GM23248 (cell line): ENCODE measurements at places on chromosomes 6 and 20. TPM values are rescaled to one million over a fixed set of nuclear protein-coding genes. Genes with fewer than 3 reads are reported as not detected.
A peak's percentile ranks its signal among the peaks of the same experiment; 100 is the strongest.

- no peak for DNase-seq
Observed at GRCh38 chr6:120646101-120646500, 688.2 kb downstream of the TBC1D32 start.

Gene SPTLC3
- 1.1 and 5.5 TPM in 2 replicates for total RNA-seq

DNA sequence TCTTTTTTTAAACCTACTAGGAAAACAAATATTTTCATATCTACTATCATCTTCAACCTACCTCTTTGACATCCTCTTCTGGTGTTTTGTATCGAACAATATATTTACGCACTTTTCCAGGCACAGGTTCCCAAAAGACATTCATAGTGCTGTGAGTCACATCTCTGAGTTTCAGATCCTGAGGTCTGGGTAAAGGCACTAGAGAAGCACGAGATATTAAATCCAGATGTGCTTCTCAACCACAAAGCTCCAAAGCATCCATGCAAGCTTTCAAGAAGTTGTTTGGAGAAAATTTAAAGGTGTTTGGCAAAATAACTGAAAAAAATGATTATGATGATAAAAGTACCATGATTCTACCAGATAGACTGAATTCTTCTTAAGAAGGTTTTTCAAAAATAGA lies 62.7 kb downstream of the COL12A1 start:
- peak; percentile 91 for DNase-seq

DNA sequence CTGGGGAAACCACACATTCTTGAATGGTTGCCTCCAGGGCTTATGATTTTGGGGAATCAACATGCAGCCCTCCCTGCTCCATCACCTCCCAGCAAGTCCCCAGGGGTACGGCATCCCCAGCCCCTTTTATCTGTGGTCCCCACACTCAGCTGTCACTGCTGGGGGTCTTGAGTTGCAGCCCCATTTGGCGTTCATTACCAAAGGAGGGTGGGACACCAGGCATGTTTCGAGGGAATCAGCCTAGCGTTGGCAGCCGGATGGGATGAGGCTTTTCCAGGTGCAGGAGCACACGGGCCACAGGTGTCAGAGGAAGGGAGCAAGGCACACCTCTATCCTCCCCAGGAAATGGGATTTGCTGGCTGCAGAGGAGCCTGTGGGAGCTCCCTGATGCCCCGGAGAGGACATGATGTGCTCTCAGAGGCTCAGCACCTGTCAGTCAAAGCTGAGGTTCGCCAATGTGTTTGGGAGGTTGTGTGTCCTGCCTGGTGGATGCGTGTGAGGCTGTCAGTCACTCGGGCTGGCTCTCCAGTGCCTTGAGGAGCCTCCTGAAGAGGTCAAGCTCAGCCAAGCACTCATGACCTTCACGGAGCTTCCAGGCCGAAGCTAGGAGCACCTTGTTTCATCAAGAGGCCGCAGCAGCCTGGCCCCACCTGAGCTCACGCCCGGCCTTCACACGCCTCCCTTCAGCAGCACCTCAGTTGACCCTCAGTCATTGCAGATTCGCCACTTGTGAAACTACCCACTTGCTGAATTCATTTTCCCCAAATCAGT lies 95.0 kb downstream of the ERMARD start:
- no peak for DNase-seq

- DNase-seq, result no peak
Observed at GRCh38 chr20:12061466-12061865, 143.8 kb downstream of the BTBD3 start.

DNA sequence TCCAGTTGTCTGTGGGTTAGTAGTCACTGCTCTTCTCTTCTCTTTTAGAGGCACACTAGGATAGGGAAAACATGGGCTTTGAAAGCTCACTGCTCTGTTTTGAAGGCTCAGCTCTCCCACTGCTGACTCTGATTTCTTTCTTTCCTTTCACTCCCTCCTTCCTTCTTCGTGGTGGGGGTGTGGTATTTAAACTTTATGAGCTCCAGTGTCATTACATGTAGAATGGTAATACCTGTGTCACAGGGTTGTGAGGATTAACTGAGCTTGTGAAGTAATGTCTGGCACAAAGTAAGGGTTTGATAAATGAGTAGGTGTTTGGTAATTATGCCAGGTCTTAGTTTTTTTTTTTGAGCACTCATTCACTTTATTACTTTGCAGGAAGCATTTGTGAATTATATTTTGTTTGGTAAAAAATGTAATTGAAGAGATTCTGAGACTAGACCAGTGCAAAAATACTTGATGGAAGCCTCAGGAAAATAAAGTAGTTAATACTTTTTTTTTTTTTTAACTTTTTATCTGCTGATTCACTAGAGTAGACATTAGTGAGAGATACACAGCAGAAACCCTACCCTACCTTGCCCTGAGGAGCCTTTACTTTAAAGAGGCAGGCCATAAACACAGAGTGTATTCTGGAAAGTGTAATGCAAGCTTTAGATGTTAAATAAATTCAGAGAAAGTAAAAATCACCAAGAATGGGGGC lies 17.3 kb downstream of the SMAP1 start:
- DNase-seq, result no peak

Gene CRISP2
- total RNA-seq, result not detected in 2 replicates

- no peak for DNase-seq
Observed at GRCh38 chr20:48131581-48131980, 346.3 kb upstream of the SULF2 start.

DNA sequence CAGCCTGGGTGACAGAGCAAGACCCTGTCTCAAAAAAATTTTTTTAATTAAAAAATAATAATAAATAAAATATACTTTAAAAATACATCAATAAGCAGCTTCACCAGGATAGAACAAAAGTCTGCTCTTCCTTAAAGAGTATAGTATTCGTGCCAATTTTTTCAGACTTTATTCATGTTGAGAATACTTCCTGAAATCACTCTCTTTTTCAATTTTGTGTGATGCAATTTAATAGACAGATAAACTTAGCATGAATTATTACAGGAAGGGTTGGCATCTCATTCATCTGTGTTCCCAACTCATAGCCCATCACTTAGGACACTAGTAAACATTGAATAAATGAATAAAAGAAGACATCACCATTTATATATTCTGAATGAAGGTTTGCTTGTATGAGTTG lies 52.4 kb downstream of the IPCEF1 start:
- no peak for DNase-seq

Gene ADGRF4
- total RNA-seq, result 0.11 TPM in 1 of 2 replicates, not detected in the other

Gene SLC13A3
- total RNA-seq, result 0.89 and 2.4 TPM in 2 replicates

DNA sequence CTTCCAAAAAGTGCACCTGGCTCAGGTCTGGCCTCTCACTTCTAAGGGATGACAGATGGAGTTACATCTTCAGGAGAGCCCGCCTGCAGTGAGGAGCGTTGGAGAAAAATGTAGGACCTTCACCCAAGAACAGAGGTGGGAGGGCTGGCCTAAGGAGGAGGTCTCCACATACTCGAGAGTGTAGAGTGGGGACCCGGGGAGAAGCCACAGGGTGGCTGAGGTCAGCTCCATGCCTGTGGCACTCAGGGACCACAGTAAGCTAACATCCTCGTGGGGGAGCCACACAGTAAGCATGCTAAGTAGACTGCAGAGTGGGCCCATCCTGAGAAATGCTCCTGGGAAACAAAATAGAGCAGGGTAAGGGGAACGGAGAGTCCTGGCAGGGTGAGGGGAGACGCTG lies 24.0 kb downstream of the AAR2 start:
- no peak for DNase-seq

DNA sequence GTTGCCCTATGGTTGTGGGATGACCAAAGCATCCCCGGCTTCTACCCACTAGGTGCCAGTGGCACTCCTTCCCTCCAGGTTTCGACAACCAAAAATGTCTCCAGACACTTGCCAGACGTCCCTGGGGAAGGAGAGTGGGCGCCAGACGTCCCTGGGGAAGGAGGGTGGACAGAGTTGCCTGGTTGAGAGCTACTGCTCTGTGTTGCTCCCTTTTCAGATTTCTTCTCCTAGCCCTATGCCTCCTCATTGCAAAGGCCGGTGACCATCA lies 13.1 kb downstream of the LRRC73 start:
- no peak for DNase-seq
